Stimulated activated CD8-positive, alpha-beta memory T cell treated with anti-CD3 and anti-CD28 coated beads, Interleukin-15, amount 100 ng/mL, for 1 hour (primary cell): ENCODE measurements at places on chromosomes 7 and 10.

GRCh38 chr10:112948196-112948595 is 1.9 kb upstream of the TCF7L2 start:
- no peak for DNase-seq

GRCh38 chr7:36597090-36597773 is 127.1 kb downstream of the AOAH start:
- DNase-seq, result no peak

GRCh38 chr7:2524808-2525657 is 5.5 kb downstream of the LFNG start:
- DNase-seq, result no peak

DNA sequence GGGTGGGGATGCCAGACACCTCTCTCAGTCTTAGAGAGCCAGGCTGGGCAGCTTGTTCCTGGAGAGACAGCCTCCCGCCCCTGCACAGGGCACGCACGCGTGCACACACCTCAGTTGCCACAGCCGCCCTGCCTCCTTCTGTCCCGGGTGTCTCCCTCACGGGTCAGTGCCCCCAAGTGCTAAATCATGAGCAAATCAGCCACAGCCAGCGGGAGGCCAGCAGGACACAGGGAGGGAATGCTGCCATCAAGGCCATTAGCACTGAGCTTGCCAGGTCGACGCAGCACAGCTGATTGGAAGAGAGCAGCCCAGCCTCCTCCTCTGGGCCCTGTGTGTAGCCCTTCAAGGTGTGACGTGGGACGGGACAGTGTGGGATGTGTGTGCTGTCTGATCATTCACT is 130.4 kb downstream of the CDH23 start:
- no peak for DNase-seq

- DNase-seq, result no peak
Observed at GRCh38 chr10:8731121-8732095, 676.9 kb downstream of the GATA3 start.

DNA sequence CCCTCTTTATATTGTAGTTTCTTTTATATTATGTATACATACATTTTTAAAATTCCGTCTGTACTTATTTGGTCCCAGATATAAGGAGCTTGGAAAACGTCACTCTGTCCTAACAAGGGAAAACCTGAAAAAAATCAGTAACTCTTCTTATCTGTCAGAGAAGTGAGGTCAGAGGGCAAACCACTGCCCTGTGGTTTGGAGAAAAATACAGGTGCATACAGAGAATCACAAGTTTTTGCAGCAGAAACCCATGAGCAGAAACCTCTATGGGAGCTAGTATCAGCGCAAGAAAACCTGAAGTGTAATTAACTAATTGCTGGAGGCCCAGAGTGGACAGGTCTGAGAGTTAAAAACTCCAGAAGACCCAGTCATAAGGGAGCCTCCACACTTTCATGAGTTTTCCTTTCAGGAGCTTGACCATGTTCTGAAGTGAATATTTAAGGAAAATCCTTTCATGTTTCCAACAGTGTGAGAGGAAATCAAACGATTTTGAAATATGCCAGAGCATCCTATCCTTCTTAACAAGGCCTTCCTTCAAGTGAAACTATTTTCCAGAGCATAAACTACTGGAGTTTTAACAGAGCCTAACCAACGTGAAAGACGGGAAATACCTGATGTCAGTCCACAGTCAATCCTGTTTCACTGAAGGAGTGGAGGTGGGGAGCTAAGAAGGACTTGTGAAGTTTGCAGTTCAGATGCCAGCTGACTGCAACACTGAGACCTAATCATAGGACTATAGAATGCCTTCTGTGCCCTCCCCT is 290.8 kb upstream of the BMPER start:
- no peak for DNase-seq

GRCh38 chr10:35855155-35855947 is 213.3 kb upstream of the FZD8 start:
- DNase-seq, result no peak

DNA sequence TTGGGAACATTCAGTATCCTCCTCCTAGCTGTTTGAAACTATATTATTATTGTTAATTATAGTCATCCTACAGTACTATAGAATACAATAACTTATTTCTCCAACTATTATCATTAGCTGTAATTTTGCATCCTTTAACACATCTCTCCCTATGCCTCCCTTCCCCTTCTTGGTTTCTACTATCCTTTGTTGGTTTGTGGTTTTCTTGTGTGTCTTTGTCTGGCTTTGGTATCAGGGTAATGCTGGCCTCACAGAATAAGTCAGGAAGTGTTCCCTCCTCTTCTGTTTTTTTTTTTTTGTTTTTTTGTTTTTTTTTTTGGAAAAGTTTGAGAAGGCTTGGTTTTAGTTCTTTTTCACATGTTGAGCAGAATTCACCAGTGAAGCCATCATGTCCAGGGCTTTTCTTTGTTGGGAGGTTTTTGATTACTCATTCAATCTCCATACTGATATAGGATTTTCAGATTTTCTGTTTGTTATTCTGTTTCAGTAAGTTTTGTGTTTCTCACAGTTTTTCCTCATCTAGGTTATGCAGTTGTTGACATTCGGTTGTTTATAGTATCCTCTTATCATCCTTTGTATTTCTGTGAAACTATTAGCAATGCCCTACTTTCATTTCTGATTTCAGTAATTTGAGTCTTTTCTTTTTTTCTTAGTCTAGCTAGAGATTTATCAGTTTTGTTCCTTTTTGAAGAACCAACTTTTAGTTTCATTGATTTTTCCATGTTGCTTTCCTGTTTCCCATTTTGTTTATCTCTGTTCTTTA is 21.6 kb downstream of the C1GALT1 start:
- no peak for DNase-seq

- no peak for DNase-seq
Observed at GRCh38 chr7:74104702-74105101, 21.1 kb downstream of the LIMK1 start.

DNA sequence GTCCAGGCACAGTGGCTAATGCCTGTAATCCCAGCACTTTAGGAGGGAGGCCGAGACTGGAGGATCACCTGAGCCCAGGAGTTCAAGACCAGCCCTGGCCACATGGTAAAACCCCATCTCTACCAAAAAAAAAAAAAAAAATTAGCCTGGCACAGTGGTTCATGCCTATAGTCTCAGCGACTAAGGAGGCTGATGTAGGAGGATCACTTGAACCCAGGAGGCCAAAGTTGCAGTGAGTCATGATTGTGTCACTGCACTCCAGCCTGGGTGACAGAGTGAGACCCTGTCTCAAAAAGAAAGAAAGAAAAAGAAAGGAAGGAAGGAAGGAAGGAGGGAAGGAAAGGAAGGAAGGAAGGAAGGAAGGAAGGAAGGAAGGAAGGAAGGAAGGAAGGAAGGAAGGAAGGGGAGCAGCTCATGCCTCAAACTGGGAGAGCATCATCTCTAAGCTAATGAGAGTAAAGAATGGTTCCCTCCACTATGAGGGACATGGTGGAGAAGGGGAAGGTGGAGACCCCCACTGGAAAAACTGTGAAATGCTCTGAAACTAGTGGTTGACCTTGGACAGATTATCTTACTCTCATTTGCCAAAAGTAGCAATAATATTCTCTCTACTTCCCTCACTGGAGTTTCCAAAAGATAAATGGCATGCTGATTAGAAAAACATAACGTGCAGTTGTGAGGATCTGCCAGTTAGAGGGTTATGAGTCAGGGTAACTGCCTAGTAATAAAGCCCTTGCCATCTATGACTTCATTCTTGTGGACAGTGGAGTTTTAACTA is 16.8 kb downstream of the GIMAP5 start:
- DNase-seq, result no peak

DNA sequence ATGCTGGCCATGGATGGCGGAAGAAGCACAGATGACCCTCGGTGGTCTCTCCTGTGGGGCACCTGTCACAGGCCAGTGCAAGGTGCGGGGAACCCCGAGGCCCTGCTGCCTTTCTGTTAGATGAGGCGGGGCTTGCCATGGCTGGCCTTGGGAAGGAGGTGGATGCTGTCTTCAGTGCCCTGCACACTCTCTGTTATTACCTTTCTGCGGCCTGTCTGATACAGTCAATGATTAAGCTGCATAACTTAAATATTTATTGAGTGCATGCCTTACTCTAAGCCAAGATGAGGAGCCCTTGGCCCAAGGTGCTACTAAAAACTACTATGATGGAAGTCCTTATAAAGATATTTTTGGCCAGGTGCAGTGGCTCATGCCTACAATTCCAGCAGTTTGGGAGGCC is 36.7 kb upstream of the MNX1 start:
- DNase-seq, result no peak
